ENCODE measurements at places on chromosomes 1 and 21. TPM values are rescaled to one million over a fixed set of nuclear protein-coding genes. Genes with fewer than 3 reads are reported as not detected.

Gene S100A5
- not detected for total RNA-seq

DNA sequence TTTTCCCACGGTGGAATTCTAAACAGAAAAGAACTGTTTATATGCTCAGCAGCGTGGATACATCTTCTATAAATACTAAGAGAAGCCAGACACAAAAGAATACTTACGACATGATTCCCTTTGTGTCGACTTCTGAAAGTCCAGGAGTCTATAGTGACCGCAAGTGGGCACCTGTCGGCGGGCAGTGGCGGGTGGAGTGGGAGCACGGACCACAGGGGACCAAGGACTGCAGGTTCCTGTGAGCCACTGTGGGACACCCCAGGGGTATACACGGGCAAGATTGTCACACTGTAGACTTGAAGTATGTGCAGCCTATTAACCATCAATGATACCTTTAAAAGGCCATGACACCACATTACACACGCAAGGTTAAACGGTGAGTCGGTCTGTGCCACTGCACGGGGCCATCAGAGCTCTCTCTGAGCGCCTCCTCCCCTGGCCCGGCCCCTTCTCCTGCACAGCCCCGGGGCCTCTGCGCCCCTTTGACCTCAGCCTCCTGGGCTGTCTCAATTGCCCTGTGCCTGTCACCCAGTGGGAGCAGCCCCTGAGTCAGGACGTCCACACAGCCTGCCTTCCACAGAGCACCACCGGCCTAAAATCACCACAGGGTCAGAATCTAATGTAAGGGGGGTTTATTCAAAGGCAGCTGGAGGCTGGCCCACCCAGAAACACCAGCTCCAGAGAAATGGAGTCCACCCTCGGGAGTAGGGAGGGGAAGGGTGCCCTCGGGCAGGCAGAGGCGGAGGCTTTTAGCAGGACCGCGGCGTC lies 90.0 kb upstream of the COL6A1 start:
- peaks cover 41% of the 10 kb centered on the region for H3K4me1 ChIP-seq
- H3K27me3 ChIP-seq, result peaks cover 22% of the 10 kb centered on the region
- no peak overlapping the region for H3K27ac ChIP-seq
- no peaks in the 10 kb centered on the region for H3K36me3 ChIP-seq

DNA sequence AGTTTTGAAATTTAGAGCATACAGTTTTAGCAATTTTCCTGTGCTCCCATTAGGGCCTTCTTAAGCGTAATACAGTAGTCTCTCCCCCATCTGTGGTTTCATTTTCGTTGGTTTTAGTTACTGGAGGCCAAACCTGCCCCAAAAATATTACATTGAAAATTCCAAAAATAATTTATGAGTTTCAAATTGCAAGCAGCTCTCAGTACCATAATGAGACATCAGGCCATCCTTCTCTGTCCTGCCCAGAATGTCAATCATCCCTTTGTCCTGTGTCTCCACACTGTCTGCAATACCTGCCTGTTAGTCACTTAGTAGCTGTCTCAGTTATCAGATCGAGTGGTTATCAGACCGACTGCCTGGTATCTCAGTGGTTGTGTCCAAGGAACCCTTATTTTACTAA lies 45.4 kb downstream of the ADSS2 start:
- H3K4me1 ChIP-seq, result no peaks in the 10 kb centered on the region
- H3K27ac ChIP-seq, result no peak overlapping the region
- H3K36me3 ChIP-seq, result peaks cover 18% of the 10 kb centered on the region
- no peak overlapping the region for H3K4me3 ChIP-seq
- no peaks in the 10 kb centered on the region for H3K27me3 ChIP-seq

DNA sequence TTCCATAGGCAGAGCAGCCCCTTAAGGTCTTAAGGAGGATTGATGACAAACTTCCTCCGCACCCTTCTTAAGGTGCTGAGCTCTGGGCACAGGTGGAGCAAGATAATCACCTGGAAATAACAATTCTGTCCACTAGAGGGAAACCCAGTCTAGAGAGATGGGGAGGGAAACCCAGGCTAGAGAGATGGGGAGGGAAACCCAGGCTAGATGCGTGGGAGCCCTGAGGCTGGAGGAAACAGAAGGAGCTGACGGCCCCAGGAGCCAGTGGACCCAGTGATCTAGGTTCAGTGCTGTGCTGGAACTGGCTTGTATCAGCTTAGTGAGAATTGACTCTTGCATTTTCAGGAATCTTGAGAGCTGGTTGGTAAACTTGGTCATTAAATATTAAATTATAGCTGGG lies 17.8 kb upstream of the MYCL start:
- H3K27ac ChIP-seq, result no peak overlapping the region
- H3K36me3 ChIP-seq, result no peaks in the 10 kb centered on the region
- H3K4me1 ChIP-seq, result no peaks in the 10 kb centered on the region
- no peaks in the 10 kb centered on the region for H3K27me3 ChIP-seq
- no peak for DNase-seq
- no peak overlapping the region for H3K4me3 ChIP-seq

DNA sequence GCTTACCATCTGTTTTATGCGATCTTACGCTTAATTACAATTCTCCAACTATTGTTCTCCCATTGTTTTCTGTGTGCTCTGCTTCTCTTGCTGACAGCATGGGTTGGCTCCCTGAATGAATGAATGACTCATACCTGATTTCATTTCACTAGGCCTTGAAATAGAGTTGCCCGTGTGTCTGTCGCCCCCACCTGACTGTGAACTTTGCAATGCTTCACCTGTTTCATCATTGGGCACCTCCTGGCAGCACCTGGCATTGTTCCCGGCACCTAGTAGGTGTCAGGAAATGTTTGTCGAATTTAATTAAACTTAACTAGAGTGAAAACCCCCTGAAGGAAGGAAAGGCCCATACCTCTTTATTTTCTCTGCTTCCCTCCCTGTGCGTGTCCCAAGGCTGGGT lies 120.5 kb upstream of the KLHDC7A start:
- H3K27me3 ChIP-seq, result no peaks in the 10 kb centered on the region
- H3K4me1 ChIP-seq, result no peaks in the 10 kb centered on the region
- H3K36me3 ChIP-seq, result no peaks in the 10 kb centered on the region
- DNase-seq, result no peak
- H3K27ac ChIP-seq, result no peak overlapping the region

Measured in sigmoid colon (tissue), 7 donors.